ENCODE measurements at places on chromosomes 4 and X. TPM values are rescaled to one million over a fixed set of nuclear protein-coding genes. Genes with fewer than 3 reads are reported as not detected.

DNA sequence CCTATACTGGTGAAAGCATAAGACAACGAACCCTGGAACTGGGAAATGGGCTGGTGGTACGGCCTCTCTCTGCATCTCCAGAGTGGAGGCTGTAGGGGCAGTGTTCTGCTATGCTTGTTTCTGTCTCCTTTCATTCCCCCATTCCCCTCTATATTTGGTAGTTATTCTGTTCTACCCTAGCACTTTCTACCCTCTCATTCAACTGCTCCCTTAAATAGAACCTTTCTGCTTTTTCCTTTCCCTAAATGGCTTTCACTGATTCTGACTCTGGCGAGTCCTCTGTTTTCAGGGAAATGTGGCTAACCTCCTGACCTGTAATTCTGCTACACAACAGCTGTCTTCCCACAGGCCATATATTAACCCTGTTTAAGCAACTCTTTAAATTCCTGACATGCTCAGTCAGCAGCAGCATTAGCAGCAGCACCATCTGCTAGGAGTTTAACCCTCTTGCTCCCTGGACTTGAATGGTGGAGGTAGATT lies 94.2 kb downstream of the CXCL13 start:
- no peak overlapping the region for H3K27ac ChIP-seq
- no peaks in the 10 kb centered on the region for H3K27me3 ChIP-seq
- H3K4me1 ChIP-seq: no peaks in the 10 kb centered on the region
- DNase-seq: no peak
- no peak overlapping the region for H3K4me3 ChIP-seq

DNA sequence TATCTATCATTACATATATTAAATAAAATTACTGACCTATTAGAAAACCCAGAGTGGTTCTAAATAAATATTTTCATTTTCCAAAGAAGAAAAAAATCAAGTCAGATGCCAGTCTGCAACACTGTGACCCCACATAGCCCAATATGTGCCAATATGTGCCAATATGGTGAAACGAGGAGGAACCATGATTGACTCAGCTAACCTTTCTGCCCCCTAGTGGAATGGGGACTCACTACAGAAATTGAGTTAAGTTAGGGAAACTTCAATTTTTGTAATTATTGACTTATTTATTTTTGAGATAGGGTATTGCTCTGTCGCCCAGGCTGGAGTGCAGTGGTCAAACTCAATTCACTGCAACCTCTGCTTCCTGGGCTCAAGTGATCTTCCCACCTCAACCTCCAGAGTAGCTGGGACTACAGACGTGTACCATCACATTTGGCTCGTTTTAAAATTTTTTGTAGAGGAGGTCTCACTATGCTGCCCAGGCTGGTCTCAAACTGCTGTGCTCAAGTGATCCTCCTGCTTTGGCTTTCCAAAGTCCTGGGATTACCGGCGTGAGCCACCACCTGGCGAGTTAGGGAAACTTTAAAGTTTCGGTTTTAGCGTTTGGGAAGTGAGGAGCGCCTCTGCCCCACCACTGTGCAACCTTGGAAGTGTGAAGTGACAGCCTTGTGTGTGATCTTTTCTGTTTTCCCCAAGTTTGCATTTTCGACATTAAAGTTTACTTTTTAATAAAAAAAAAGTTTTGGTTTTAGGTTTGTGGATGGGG lies 116.8 kb upstream of the SHISA3 start:
- no peaks in the 10 kb centered on the region for H3K36me3 ChIP-seq
- H3K27me3 ChIP-seq: no peaks in the 10 kb centered on the region
- no peak for DNase-seq
- peaks cover 8% of the 10 kb centered on the region for H3K4me1 ChIP-seq

- H3K36me3 ChIP-seq: no peaks in the 10 kb centered on the region
- H3K27ac ChIP-seq: no peak overlapping the region
- DNase-seq: no peak
- H3K27me3 ChIP-seq: no peaks in the 10 kb centered on the region
- no peaks in the 10 kb centered on the region for H3K4me1 ChIP-seq
Observed at GRCh38 chr4:8850074-8850829, 21.4 kb downstream of the HMX1 start.

TRIML1 gene
- not detected for total RNA-seq

COL4A5 gene
- total RNA-seq: not detected

Measured in CD4-positive, alpha-beta memory T cell (primary cell).